ENCODE measurements at places on chromosomes 7 and 10.

DNA sequence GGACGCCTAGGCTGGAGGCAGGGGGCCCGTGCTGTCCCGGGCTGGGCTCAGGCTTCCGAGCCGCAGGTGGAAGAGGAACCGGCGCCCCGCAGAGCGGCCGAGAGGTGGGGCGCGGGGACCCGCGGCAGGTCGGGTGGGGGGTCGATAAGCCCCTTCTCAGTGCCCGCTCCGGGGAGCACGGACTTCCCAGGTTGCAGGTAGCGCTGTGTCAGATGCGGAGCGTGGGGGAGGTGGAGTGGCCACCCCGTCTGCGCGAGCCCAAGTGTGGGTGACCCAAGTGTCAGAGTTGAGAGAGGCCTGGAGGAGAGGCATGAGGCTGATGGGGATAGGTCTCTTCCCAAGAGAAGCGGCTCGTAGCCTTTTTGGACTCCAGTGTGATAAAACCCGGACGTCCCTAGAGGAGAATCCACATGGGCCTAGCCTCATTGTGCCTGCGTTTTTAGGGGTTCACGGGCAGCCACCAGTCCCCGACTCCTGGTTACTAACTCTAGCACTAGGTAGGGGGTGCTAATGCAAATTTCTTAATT, 580 bp downstream of the EEPD1 start:
- DNase-seq: peak; percentile 14

DNA sequence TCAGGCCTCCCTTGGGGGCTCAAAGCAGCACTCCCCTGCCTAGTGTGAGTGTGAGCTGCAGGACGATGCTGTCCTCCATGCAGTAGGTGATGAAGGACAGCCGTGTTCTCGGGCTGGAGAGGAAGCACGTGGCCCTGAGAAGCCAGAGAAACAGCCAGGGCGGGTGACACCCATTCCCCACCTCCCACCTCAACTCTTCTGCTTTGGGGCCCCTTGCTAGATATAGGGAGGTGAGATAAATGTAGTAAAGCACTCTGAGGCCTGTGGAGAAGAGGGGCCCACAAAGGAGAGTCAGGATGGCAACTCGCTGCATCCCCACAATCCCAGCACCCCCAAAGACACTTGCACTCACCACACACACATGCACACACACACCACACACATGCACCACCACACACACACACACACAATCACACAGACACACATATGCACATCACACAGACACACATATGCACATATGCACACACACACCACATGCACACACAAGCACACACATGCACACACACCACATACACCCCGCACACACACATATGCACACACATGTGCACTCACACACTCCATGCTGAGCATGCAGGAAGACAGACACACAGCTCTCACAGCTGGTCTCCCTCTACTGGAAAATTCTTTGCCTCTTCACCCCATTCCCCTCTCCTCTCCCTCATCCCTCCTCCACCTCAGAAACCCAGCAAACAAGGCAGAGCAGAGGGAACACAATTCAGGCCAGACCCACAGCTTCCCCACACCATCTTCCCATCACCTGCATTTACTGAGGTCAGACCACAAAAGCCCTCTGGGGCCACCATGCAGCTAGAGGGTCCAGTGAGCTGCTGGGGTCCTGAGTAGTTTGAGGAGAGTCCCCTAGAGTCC, 30.5 kb downstream of the ANXA8 start:
- DNase-seq: no peak

DNA sequence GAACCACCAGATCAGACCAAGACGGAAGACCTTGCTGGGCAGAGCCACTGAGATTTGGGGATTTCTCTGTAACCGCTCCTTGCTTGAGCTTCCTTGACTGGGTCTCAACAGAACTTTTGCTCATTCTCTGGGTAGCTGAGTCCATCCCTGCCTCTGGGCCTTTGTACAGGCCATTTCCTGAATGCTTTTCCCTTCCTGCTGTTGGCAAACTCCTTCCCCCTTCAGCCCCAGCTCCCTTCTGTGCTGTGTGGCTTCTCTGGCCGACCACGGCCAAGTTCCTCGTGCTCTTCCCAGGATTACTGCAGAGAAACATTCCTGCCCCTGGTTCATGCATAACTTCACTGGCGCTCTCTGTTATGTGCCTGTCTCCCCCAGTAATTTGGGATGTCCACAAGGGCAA, 150.5 kb upstream of the GPR26 start:
- no peak for DNase-seq

DNA sequence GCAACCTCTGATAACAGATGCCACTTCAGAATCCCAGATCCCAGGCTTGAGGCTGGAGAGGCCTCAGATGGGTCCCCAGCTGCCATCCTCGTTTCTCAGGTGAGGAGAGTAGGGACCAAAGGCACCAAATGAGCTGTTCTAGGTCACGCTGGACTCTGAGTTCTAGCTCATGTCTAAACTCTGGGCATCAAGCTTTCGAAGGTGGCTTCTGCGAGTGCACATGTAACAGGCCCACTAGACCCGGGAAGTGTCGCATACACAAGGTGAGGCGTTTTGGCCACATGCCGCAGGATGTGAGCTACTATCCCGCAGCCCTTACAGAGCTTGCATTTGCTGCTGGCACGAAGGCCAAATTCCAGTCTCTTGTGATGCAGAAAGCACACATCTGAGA, 355.1 kb upstream of the SHH start:
- DNase-seq: no peak

DNA sequence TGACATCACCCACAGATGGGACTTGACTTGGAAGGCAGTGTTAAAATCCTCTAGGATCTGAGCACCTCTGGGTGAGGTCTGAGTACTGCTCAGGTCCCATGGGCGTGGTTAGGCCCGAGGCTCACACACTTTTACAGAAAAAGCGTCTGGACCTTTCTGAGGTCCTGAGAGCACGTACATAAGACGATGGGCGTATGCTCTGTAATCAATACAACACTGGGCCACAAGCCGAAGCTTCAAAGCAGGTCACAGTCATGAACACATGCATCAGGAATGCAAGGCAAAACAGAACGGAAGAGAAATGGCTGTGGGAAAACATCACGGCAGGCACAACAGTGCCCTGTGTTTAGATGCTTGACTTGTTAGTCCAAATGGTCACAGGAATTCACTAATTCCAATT, 112.2 kb downstream of the LARP4B start:
- DNase-seq: no peak

DNA sequence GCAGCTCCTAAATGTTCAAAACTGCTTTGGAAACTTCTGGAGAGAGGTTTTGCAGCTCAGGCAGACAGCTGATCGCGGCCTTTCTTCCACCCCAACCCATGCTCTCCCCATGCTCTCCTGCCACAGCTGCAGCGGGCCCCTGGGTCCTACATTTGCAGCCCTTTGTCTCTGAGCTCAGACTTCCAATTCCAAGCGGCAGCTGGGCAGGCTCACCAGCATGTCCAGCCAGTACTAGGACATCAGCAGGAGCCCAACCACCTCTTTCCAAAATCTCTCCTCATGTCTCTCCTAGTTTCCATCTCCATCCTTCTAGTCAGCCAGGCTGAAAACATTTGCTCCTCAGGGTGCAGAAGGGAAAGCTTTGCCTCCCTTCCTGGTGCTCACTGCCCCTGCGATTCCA, 6.0 kb downstream of the LEP start:
- no peak for DNase-seq

DNA sequence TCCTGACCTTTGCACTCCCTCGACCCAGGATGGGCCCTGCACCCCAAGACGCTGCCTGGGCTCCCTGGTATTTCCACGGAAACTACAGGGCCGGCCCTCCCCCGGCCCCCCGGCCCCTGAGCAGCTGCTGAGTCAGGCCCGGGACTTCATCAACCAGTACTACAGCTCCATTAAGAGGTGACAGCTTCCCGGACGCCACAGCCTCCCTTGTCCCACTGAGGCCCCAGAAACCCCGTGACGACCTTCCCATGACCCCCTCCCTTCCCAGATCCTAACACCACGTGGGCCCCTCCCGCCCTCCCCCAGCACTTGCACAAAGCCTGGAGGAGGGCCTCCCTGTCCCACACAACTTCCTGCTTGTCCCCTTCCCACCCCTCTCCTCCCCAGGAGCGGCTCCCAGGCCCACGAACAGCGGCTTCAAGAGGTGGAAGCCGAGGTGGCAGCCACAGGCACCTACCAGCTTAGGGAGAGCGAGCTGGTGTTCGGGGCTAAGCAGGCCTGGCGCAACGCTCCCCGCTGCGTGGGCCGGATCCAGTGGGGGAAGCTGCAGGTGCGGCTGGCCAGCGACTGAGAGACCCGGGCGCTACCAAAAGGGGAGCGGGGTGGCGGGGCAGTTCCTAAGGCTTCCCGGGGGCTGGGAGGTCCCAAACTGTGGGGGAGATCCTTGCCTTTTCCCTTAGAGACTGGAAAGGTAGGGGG, 5.7 kb downstream of the NOS3 start:
- no peak for DNase-seq

DNA sequence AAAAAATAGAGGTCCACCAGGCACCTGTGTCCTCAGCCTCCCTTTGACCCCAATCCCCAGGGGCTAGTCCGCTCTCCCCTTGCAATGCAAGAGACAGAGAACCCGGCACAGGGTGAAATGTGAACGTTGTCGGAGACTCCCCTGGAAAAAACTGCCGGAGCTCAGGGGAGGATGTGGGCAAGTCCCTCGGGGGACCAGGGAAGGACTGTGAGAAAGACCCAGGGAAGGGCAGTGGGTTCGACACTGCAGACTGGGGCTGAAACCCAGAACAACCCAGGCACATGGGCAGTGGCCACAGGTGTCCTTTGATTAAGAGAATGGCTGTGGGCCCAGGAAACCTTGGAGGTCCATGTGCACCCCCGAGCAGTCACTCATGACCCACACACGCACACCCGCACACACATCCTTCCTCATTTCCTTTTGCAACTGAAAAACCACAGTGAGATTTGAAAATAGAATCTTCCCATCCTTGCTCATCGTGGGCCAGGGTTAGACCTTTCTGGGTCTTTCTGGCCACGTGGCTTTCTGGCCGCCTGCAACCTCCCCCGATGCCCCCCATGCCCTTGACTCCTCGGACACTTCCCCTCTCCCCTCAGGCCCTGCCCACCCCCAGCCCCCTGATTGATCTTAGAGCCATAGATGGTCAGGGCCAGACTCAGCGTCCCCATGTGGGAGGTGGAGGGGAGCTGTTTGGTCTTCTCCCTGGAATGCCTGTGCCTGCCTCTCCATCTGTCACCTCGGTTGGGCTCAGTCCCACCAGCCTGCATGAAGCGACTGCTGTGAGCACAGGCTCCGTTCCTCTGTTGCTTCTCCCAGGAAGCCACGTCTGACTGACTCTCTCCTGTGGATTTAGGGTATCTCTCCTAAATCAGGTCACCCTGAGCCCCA, 7.9 kb downstream of the LAT2 start:
- DNase-seq: no peak

- no peak for DNase-seq
Observed at GRCh38 chr7:152313217-152313616, 122.6 kb downstream of the KMT2C start.

- DNase-seq: no peak
Observed at GRCh38 chr7:49788455-49789059, 15.1 kb downstream of the VWC2 start.

- no peak for DNase-seq
Observed at GRCh38 chr7:155545348-155545747, 1.0 kb downstream of the CNPY1 start.

- DNase-seq: no peak
Observed at GRCh38 chr7:46912692-46913091, 669.2 kb downstream of the TNS3 start.

DNA sequence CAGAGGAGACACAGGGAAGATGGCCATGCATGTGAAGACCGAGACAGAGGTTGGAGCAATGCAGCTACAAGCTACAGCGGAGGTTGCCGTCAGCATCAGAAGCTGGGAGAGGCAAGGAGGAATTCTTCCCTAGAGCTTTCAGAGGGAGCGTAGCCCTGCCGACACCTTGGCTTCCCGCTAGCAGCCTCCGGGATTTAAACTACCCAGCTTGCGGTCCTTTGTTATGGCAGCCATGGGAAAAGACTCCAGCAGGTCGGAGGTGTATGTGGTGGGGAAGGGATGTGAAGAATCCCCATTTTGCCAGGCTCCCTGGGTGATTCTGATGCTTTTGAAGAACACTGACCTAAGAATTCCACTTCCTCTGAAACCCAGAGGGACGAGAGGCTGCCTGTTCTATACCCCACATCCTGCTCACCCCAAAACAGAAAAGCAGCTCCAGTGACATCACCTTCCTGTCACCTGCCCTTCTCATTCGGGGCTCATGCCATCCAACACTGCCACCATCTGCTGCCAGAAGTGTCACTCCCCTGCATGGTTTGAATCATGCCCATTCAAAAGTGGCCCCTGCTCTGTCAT, 3.3 kb upstream of the SEPHS1 start:
- no peak for DNase-seq

- DNase-seq: no peak
Observed at GRCh38 chr10:86666538-86666937, 1.8 kb upstream of the LDB3 start.

DNA sequence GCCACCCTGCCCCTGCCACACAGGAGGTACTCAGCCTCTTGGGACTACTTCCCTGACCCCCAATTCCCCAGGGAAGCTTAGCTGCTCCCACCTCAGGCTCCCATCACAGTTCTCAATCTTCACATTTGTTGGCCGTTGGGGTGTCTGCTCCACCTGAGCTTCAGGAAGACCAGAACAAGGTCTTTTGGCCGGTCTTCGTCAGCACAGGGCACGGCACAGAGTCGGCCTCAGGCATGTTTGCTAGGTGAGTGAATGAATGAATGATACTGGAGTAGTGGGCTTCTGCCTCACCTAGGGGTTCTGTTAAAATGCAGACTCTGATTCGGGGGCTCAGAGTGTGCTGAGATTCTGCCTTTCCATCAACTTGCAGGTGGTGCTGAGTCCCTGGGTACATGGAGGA, 20.3 kb downstream of the GPRIN2 start:
- DNase-seq: no peak

DNA sequence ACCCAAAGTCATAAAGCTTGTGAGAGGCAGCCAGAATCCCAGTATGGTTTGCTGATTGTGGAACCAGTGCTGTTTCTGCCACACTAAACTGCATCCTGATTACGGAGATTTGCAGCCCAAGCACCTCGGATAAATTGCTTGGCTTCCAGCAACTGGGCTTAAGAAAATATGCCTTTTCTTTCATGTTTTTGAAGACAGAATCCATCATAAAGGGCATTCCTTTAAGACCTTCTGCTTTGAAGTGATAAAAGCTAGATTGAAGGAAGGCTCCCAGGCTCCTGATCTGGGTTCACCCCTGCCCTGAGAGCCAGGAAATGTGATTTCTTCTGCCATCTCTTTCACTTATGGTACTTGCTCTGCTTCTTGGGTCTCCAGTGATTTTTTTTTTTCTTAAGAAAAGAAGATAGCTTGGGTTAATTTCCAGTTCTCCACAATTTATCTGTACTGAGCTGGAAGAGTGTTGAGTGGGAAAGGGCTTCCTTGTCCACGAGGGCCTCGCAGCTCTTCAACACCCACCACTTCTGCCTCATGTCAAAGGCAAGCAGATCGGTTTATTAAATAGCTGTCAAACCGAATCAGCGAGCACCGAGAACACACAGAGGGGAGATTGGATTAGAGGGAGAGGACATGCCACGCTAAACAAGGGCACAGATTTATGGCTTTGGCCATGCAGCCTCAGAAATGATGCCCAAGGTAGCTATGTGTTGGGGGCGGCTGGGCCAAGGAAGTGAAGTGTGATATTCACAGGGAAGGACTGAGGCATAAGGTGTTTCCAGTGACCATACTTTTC, 94.9 kb upstream of the TBX20 start:
- DNase-seq: no peak
